ENCODE measurements at places on chromosomes 2 and 18. TPM values are rescaled to one million over a fixed set of nuclear protein-coding genes. Genes with fewer than 3 reads are reported as not detected.

- DNase-seq = peak; percentile 7
These were observed 35.8 kb downstream of the AGAP1 start for GRCh38 chr2:235529621-235530020.

DNA sequence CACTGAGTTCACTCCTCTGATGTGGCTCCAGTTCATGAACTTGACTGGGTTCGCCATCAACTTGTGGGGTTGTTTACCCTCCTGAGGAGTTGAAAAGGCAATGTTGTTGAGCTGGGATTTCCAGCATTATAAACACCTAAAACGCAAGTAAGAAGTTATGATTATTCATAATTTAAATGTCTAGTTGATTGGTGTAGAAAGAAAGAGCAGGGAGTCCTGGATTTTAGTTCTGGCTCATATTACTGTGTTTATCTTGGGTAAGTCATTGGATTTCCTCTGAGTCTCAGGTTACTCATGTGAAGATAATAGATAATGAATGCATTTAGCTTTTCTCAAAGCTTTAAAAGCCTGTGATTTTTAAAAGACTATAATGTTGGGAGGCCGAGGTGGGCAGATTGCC is 438.0 kb upstream of the CDH20 start:
- no peak for DNase-seq

GRCh38 chr2:190887089-190887488 is 6.5 kb downstream of the GLS start:
- no peak for DNase-seq

- peak; percentile 63 for DNase-seq
These were observed 64.5 kb upstream of the HDAC4 start for GRCh38 chr2:239465017-239466001.

GRCh38 chr2:196515051-196515450 is 124.5 kb upstream of the CCDC150 start:
- DNase-seq = no peak

The SPP2 gene
- total RNA-seq = not detected

The LONRF2 gene
- total RNA-seq = 0.41 TPM

The ARL4C gene
- total RNA-seq = 8.4 TPM

The RTP5 gene
- total RNA-seq = not detected
